ENCODE measurements at places on chromosomes 16 and 17.

DNA sequence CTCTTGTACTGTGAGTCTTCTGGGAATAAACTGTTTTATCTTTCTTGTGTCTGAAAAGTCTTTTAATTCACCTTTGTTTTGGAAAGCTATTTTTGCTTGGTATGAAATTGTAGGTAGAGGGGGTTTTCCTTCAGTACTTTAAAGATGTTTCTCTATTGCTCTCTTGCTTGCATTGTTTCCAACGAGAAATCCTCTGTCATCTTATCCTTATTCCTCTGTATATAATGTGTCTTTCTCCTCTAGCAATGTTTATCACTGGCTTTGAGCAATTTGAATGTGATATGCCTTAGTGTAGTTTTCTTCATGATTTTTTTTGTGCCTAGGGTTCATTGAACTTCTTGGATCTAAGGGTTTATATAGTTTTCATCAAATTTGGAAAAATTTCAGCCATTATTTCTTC is 96.3 kb downstream of the CDK5R1 start:
- no peak for DNase-seq

DNA sequence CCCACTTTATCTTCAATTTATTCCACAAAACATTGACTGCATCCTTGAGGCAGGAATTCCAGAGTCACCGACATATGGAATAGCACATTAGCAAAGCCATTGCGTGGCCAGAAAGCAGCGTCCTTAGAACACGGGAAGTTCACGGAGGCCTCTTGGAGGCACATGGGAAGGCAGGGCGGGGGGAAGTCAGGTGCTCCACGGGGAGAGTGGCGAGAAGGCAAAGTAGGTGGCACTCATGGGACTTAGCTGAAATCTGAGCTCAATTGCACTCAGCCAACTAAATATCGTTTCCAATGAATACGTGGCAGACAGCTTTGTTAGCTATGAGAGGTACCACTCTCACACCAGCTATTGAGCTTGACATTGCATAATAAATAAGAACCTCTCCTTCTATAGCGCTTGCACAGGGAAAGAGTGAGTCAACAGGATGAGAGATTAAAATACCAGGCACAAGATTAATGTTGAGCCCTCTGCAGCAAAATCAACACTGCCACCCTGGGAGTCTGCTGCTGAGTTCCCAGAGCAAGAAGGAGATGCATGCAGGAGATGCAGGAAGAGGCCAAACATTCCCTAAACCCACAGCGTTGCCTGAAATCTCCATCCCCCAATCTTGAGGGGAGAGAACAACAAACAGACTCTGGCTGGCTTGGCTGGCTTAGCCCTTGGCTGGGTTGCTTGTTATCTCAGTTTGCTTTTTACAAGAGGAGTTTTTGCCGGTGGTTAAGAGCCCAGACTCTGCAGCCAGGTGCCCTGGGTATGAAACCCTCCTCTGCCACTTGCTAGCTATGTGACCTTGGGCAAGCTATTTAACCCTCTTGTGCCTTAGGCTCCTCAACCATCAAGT is 28.8 kb downstream of the ABCC12 start:
- no peak for DNase-seq

- peak; percentile 37 for DNase-seq
Measured at GRCh38 chr17:74213861-74214391, 555 bp downstream of the TTYH2 start.

DNA sequence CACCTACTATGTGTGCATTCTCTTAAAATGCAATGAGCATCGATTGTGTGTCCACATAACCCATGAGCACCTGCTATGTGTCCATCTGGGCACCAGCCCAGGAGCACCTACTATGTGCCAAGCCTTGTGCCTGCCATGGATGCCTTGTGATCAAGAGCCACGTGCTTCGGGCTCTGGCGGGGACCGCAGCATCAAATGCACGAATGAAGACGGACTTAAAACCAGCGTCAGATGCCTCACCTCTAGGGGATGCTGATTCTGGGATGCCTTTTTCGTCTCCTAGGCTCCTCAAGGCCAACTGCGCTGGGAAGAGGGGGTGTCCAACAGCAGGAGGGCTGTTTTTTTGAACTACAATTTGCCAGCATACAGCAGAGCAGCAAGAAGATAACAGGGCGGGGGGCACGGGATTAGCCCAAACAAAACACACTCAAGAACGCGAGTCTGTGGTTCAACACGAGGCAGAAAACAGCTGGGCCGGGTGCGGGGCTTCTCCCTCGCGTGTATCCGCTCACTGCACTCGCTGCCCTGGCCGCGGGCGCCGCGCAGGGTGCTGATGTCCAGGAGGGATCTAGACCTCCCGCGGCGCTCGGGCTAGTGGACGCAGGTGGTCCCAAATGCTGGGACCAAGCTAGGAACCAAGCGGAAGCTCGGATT is 1.2 kb upstream of the GLIS2 start:
- peak; percentile 23 for DNase-seq

- no peak for DNase-seq
Measured at GRCh38 chr17:48598736-48599135, 5.2 kb upstream of the HOXB5 start.

- DNase-seq = peak; percentile 18
Measured at GRCh38 chr17:78933959-78934568, 8.9 kb upstream of the TIMP2 start.

DNA sequence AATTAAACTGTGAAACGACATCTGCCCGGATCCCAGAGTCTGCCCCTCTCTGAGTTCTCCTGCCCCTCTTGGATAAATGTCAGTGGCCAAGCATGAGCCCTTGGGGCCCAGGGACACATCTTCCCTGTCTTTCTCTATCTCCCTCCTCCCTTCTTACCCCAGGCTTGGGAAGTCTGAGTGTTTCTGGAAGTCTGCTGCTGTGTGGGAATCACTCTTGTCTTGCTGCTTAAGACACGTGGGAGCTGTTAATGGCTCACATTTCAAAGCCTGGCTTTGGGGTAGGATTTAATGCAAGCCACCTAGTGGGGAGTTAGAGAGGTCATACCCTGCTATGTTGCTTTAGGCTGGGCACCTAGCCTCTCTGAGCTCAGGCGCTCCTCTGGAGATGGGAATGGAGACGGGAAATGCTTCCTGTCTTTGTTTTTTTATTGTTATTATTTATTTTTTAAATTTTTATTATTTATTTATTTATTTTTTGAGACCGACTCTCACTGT is 218.5 kb upstream of the CIBAR2 start:
- peak; percentile 48 for DNase-seq

DNA sequence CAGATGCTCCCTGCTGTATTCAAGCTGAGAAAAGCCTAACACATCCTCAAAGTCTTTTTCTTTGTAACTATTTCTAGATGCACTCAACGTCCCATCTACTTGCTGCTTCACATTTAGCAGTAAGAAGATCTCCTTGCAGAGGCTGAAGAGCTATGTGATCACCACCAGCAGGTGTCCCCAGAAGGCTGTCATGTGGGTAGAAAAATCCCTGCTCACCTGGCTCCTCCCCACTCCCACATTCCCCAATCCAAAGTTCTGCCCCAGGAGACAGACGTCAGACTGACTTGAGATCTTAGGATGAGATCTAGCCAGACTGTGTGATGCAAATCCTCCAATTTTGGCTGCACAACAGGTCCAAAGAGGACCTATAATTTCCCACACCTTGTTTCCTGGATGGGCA is 1.1 kb downstream of the CCL13 start:
- no peak for DNase-seq

- DNase-seq = no peak
Measured at GRCh38 chr16:64808474-64808873, 313.4 kb downstream of the CDH11 start.

- DNase-seq = no peak
Measured at GRCh38 chr16:66175636-66176035, 190.9 kb upstream of the CDH5 start.

DNA sequence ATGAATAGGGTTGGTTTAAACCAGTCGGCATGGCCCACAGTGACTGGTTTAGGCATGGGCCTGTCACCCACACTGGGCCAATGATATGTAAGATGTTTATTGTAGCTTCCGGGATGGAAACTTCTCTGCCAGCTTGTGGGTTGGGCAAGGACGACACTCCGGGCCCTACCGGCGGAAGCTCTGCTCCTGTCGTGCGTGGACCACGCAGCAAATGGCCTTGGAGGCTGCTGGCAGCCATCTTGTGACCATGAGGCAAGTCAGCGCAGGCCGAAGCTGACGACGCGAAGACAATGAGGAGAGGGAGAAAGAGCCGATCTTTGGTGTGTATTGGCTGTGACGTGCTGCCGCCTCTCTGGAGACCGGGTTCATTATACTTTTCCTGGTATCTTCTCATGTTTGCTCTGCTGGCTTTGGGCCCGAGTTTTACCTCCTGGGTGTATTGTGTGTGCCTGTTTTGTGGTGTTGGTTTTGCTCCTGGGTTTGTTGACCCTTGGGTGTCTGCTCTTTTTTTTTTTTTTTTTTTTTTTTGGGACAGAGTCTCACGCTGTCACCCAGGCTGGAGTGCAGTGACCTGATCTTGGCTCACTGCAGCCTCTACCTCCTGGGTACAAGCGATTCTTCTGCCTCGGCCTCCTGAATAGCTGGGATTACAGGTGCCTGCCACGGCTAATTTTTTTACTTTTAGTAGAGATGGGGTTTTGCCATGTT is 15.4 kb downstream of the SLC25A10 start:
- DNase-seq = no peak

GRCh38 chr17:47131761-47132160 is 57.3 kb downstream of the CDC27 start:
- DNase-seq = no peak

- peak; percentile 58 for DNase-seq
Measured at GRCh38 chr17:50199803-50200456, 1.5 kb downstream of the COL1A1 start.

DNA sequence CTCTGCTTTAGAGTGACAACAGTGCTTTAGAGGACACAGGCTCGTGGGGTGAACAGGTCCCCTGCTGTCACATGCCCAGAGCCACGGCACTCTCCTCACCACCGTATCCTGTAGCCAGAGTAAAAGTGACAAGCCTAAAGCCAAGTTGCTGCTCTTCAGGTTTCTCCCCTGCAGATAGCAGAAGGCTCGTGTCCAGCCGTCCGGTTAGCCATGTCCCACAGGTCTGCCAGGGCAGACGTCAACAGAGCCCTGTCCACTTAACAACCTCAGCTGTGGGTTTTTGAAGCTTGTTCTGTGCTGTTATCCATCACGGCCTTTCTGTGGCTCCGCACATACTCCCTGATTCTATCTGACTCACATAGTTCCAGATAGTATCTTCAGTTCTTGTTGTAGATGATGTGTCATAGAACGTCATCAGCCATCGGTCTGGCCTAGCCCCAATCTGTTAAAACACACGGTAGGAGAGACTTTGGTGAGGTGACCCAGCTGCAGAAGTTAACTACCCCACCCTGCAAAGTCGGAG is 100.7 kb downstream of the SOCS1 start:
- DNase-seq = peak; percentile 26

GRCh38 chr16:26111900-26112299 is 420.1 kb downstream of the HS3ST4 start:
- no peak for DNase-seq

GRCh38 chr16:66541388-66542355 is 8.2 kb downstream of the TK2 start:
- no peak for DNase-seq

DNA sequence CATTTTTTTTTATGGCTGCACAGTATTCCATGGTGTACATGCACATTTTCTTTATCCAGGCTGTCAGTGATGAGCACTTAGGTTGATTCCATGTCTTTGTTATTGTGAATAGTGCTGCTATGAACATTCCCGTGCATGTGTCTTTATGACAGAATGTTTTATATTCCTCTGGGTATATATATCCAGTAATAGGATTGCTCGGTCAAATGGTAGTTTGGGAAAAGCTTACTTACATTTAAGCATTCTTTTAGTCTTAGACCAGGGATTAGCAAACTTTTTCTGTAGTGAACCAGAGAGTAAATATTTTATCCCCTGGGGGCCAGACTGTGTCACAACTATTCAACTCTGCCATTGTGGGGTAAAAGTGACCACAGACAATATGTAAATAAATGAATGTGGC is 40.2 kb downstream of the MED13 start:
- no peak for DNase-seq

DNA sequence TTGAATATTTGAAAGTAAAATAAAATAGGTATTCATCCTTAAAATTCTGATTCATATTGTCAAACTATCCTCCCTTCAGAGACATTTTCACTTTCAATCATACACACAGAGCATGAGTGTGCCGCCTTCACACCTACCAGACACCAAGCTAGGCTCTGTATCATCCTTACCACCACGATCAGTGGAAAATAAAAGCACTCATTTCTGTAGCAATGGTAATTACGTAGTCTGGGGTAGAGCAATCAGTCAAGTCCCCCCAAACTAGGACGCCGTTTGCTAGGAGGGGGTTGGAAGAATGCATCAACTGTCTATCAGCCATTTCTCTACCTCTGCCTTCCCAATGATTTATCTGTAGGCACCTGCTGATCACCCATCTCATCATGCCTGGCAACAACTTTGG is 84.6 kb upstream of the GRIN2A start:
- no peak for DNase-seq

- DNase-seq = no peak
Measured at GRCh38 chr17:40621578-40621977, 26.0 kb downstream of the SMARCE1 start.

GRCh38 chr16:1900452-1900774 is 17.8 kb downstream of the HS3ST6 start:
- DNase-seq = no peak

DNA sequence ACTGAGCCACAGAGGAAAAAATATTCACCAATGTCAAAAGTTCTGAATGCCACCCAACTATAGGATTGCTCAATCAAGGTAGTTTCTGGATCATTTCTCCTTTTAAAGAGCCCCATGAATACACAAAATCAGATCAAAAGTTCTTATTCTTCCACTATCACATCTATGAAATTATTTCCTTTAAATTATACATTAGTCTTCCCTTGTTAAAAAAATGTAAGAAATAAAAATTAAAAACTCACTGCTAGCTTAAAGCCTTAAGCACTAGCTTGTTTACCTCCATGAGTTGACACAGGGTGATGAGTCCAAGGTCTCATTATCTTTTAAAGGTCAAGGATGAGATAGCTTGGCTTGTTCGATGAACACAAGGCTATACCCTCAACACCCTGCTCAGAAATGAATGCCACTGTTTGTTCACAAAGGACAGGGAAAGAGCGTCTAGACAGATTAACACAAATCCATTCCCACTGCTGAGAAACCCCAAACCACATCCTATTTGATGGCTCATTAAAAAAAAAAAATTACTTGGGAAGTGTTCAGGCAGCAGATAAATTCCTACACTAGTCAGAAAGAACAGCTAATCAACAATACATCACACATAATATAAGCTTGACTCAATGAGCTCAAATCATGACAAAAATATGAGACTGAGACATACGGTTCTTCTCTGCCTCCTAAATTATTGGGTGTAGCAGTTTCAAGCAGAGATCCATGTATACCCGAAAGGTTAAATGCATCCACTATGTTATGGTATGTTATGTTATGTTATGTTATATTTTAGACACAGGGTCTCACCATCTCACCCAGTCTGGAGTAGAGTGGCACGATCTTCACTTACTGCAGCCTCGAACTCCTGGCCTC is 118.9 kb downstream of the PARN start:
- peak; percentile 29 for DNase-seq

GRCh38 chr16:6725634-6726331 is 606.9 kb upstream of the RBFOX1 start:
- no peak for DNase-seq

GRCh38 chr16:20952139-20952920 is 51.8 kb downstream of the LYRM1 start:
- no peak for DNase-seq

GRCh38 chr17:740240-741017 is 8.0 kb downstream of the TLCD3A start:
- no peak for DNase-seq

GRCh38 chr17:74210191-74211140 is 2.9 kb upstream of the TTYH2 start:
- DNase-seq = peak; percentile 89

Measured in erythroblast (primary cell).